Fibroblast of skin of back (primary cell): ENCODE measurements at places on chromosomes 4 and X.

GRCh38 chrX:6363188-6363587, 134.5 kb upstream of the NLGN4X start:
- no peak for DNase-seq

GRCh38 chrX:44225667-44226066, 117.8 kb downstream of the EFHC2 start:
- no peak for DNase-seq

GRCh38 chrX:23783589-23784469, 856 bp downstream of the SAT1 start:
- no peak for DNase-seq

DNA sequence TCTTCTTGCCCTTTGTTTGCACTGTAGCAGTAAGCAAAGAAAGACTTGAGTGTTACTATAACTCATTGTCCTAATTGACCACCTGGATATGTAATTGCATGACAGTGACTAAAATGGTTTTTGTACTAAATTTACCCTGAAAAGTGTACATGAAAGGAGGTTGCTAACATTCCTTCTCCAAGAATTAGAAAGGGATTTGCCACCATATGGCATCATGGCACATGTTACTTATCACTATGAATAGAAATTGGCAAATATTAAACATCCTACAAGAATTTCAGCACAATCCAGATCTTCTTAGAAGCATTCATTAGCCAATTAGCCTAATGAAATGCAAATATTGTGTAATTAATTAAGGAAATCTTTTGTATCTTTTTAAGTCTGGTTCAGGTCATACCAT, 834.2 kb downstream of the STPG2 start:
- DNase-seq = no peak
